ENCODE measurements at places on chromosomes 3 and 15. TPM values are rescaled to one million over a fixed set of nuclear protein-coding genes. Genes with fewer than 3 reads are reported as not detected.

- no peak overlapping the region for H3K27ac ChIP-seq
- no peaks in the 10 kb centered on the region for H3K36me3 ChIP-seq
- no peak for DNase-seq
- H3K4me3 ChIP-seq = no peak overlapping the region
- no peaks in the 10 kb centered on the region for H3K27me3 ChIP-seq
These were observed 1531.1 kb downstream of the SI start for GRCh38 chr3:163547014-163547685.

DNA sequence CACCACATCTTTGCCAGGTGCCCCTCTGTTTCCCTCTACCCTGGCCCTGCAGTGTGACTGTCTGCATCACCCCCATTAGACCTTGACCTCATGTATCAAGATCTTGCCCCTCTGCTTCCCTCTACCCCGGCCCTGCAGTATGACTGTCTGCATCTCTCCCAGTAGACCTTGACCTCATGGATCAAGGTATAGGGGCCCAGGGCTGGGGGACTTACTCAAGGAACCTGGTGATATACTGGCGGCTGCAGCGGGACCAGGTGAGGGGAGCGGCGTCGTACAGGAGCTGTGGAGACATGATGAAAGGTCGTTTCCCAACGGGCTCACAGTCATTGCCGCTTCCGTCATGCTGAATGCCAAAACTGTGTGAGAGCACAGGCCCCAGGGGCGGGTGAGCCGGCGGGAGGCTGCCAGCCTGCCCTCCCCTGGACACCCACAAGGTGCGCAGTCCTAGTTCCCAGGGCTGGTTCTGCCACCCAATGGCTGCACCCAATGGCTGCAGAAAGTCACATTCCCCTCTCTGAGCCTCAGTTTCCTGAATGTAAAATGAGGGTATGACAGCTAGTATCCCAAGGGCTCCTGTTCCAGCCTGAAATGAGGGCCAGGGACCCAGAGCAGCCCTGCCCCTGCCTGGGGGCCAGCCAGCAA lies 23.1 kb downstream of the ADAMTS7 start:
- no peak overlapping the region for H3K27ac ChIP-seq
- no peaks in the 10 kb centered on the region for H3K36me3 ChIP-seq
- H3K27me3 ChIP-seq = no peaks in the 10 kb centered on the region
- no peak for DNase-seq
- no peaks in the 10 kb centered on the region for H3K4me1 ChIP-seq

DNA sequence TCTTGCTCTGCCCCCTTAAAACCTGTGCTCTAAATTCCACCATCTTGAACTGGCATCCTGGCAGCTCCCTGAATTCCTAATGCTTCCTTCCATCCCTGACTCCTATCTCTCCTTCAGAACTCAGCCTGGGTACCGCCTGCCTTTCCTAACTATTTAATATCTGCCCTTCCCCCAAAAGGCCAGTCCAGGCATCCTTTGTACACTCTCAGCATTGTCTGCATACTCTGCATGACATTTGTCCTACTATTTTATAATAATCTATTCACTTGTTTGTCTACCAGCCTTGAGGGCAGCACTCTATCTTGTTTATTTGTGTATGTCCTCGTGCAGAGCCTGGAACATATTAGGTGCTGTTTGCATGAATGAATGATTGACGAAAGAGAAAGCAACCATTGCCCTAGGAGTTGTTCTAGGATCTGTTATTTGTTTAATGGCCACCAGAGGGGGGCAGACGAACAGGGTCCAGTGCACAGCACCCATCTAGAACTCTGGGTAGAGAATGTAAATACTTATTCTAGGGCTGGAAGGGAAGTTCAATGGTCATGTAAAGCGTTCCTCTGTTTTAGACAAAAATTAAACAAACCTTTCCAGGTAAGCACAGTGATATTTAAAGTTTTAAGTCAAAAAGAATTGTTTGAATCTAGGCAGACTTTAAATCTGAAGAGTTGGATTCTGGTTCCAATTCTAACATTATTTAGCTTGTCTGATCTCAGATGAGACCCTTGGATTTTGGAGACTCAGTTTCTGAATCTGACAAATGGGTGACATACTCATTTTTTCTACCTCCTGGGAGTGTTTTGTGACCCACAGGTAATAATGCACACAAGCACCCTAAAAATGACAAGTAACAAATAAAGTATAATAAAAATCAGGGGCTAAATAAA lies 125.8 kb upstream of the GALNT15 start:
- no peak overlapping the region for H3K27ac ChIP-seq
- peaks cover 6% of the 10 kb centered on the region for H3K4me1 ChIP-seq
- H3K36me3 ChIP-seq = no peaks in the 10 kb centered on the region
- peak overlapping the region; percentile 59 for H3K4me3 ChIP-seq
- no peaks in the 10 kb centered on the region for H3K27me3 ChIP-seq

DNA sequence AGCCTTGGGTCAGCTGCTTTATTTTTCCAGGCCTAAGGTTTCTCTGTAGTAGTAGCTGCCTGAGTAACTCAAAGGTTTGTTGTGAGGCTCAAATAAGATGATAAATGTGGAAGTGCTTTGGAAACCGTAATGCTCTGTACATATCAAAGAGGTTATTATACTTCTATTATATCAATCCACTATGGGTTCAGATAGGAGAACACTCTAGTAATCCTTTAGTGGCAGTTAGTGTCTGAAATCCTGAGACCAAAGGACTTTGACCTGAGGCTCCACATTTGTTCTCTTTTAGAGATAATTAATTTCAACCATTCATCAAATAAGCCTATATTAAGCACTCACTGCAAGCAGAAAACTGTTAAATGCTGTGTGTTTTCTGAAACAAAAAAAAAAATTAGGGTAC lies 128.6 kb upstream of the BCL6 start:
- no peaks in the 10 kb centered on the region for H3K36me3 ChIP-seq
- no peak overlapping the region for H3K27ac ChIP-seq
- H3K27me3 ChIP-seq = no peaks in the 10 kb centered on the region
- H3K4me1 ChIP-seq = no peaks in the 10 kb centered on the region
- no peak for DNase-seq

GRCh38 chr3:133779626-133780203 lies 25.9 kb upstream of the SRPRB start:
- H3K36me3 ChIP-seq = no peaks in the 10 kb centered on the region
- no peak overlapping the region for H3K4me3 ChIP-seq
- peaks cover 2% of the 10 kb centered on the region for H3K27me3 ChIP-seq
- no peak overlapping the region for H3K27ac ChIP-seq
- no peak for DNase-seq

Gene FGF7
- 23.8 TPM for total RNA-seq

- no peak overlapping the region for H3K4me3 ChIP-seq
- peak; percentile 81 for DNase-seq
- no peaks in the 10 kb centered on the region for H3K36me3 ChIP-seq
- no peak overlapping the region for H3K27ac ChIP-seq
- no peaks in the 10 kb centered on the region for H3K27me3 ChIP-seq
These were observed 93.6 kb upstream of the POU1F1 start for GRCh38 chr3:87370007-87370406.

DNA sequence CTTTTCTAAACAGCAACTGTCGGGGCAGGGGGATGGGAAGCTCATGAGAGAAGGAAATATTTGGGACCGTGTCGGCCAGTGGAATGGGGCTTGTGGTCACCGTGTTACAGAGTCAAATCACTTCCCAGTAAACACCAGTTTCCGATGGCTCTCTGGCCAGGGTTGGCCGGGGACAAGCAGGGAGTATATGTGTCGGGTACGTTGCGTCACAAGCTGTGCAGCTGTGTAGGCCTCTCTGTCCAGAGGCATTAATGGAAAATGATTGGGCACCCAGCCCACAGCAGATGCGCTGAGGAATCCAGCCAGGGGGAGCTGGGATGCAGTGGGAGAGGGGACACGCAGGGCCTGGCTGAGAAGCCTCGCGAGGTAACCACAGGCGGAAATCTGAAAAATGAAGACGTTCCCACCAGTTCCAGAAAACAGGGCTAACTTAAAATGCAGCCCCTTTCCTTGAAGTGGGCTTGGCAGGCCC lies 15.8 kb upstream of the ALDH1A3 start:
- H3K27ac ChIP-seq = no peak overlapping the region
- H3K27me3 ChIP-seq = no peaks in the 10 kb centered on the region
- H3K36me3 ChIP-seq = no peaks in the 10 kb centered on the region
- peak; percentile 74 for DNase-seq
- H3K4me3 ChIP-seq = no peak overlapping the region
- no peaks in the 10 kb centered on the region for H3K4me1 ChIP-seq

Gene TMEM207
- total RNA-seq = not detected

Gene VWA5B2
- 0.25 TPM for total RNA-seq

GRCh38 chr3:116139641-116140040 lies 305.6 kb downstream of the LSAMP start:
- no peak for DNase-seq
- H3K27me3 ChIP-seq = no peaks in the 10 kb centered on the region
- no peak overlapping the region for H3K27ac ChIP-seq
- no peaks in the 10 kb centered on the region for H3K4me1 ChIP-seq
- H3K4me3 ChIP-seq = no peak overlapping the region
- no peaks in the 10 kb centered on the region for H3K36me3 ChIP-seq

GRCh38 chr3:5053021-5053831 lies 68.9 kb upstream of the ARL8B start:
- no peak overlapping the region for H3K4me3 ChIP-seq
- peak; percentile 63 for DNase-seq
- H3K4me1 ChIP-seq = no peaks in the 10 kb centered on the region
- H3K27me3 ChIP-seq = no peaks in the 10 kb centered on the region
- H3K27ac ChIP-seq = no peak overlapping the region
- no peaks in the 10 kb centered on the region for H3K36me3 ChIP-seq

GRCh38 chr15:59298225-59298853 lies 74.3 kb downstream of the MYO1E start:
- no peak overlapping the region for H3K27ac ChIP-seq
- no peaks in the 10 kb centered on the region for H3K36me3 ChIP-seq
- H3K4me3 ChIP-seq = no peak overlapping the region
- H3K4me1 ChIP-seq = peaks cover 22% of the 10 kb centered on the region
- no peak for DNase-seq

- H3K27ac ChIP-seq = no peak overlapping the region
- no peaks in the 10 kb centered on the region for H3K36me3 ChIP-seq
- H3K4me3 ChIP-seq = no peak overlapping the region
- DNase-seq = peak; percentile 71
- H3K27me3 ChIP-seq = no peaks in the 10 kb centered on the region
These were observed 19.1 kb downstream of the TTC21A start for GRCh38 chr3:39126532-39127071.

Gene SLCO3A1
- total RNA-seq = 59.4 TPM

GRCh38 chr3:13544293-13544831 lies 4.6 kb upstream of the FBLN2 start:
- DNase-seq = no peak
- no peak overlapping the region for H3K27ac ChIP-seq
- no peak overlapping the region for H3K4me3 ChIP-seq
- no peaks in the 10 kb centered on the region for H3K4me1 ChIP-seq

Gene TTLL13
- total RNA-seq = 0.54 TPM

GRCh38 chr3:14377838-14378169 lies 24.6 kb upstream of the SLC6A6 start:
- H3K36me3 ChIP-seq = no peaks in the 10 kb centered on the region
- H3K27me3 ChIP-seq = no peaks in the 10 kb centered on the region
- no peak overlapping the region for H3K27ac ChIP-seq
- H3K4me1 ChIP-seq = no peaks in the 10 kb centered on the region
- H3K4me3 ChIP-seq = no peak overlapping the region

- no peak for DNase-seq
- no peak overlapping the region for H3K27ac ChIP-seq
- H3K4me1 ChIP-seq = no peaks in the 10 kb centered on the region
- H3K4me3 ChIP-seq = no peak overlapping the region
- H3K36me3 ChIP-seq = no peaks in the 10 kb centered on the region
- no peaks in the 10 kb centered on the region for H3K27me3 ChIP-seq
These were observed 59.1 kb downstream of the FMN1 start for GRCh38 chr15:33135355-33135781.

DNA sequence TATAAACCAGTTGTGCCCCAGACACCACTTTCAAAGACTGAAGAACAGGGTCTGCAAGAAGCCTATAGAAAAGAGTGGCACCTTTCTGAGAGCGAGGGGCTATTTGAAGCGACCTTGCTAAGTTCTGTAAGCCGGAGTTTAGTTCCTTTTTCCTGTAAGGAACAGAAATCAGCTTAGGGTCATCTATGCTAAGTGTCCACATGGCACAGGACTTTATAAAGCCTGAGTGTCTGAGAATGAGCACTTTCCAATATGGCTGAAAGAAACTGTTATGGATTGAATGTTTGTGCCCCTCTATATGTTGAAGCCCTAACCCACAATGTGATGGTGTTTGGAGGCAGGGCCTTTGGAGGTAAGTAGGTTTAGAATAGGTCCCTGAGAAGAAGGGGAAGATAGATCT lies 4.0 kb upstream of the A4GNT start:
- no peaks in the 10 kb centered on the region for H3K27me3 ChIP-seq
- H3K36me3 ChIP-seq = no peaks in the 10 kb centered on the region
- H3K4me3 ChIP-seq = no peak overlapping the region
- DNase-seq = no peak
- no peak overlapping the region for H3K27ac ChIP-seq
- H3K4me1 ChIP-seq = no peaks in the 10 kb centered on the region

DNA sequence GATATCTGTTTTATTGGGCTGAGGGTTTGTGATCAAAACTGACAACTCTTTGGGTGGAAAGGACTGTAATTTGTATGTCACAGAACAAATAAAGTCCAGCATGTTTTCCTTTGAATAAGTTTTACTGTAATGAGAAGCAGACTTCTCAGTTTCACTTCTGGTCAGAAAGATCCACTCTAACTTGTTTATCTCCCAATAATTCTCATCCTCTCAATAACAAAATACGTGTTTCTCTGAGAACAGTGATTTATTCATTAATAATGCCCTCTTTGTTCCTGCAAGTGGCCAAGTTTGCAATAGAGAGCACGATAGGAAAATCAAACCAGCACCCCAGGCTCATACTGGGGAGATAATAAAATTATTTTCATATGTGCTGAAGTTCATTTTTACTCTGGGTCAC lies 190.6 kb downstream of the CNTN3 start:
- H3K27me3 ChIP-seq = no peaks in the 10 kb centered on the region
- H3K27ac ChIP-seq = no peak overlapping the region
- H3K4me3 ChIP-seq = no peak overlapping the region
- no peaks in the 10 kb centered on the region for H3K36me3 ChIP-seq
- DNase-seq = no peak

Measured in kidney (tissue), 22 donors.